CD4-positive, alpha-beta T cell treated with Interferon gamma for 1 hour (primary cell): ENCODE measurements at places on chromosomes 2 and 18.

DNA sequence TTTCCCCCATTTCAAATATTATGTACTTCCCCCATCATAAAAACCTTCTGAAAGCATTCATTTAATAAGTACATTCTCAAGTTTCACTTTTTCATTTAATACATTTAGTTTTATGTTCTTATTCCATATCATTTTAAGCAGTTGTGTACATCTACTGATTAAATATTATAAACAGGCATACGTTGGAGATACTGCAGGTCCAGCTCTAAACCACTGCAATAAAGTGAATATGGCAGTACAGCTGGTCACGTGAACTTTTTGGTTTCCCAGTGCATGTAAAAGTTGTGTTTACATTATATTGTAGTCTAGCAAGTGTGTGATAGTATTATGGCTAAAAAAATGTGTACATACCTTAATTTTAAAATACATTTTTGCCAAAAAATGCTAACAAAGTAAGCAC is 48.7 kb downstream of the TET3 start:
- DNase-seq: no peak

- no peak for DNase-seq
Measured at GRCh38 chr2:47872941-47873340, 33.4 kb downstream of the FBXO11 start.

DNA sequence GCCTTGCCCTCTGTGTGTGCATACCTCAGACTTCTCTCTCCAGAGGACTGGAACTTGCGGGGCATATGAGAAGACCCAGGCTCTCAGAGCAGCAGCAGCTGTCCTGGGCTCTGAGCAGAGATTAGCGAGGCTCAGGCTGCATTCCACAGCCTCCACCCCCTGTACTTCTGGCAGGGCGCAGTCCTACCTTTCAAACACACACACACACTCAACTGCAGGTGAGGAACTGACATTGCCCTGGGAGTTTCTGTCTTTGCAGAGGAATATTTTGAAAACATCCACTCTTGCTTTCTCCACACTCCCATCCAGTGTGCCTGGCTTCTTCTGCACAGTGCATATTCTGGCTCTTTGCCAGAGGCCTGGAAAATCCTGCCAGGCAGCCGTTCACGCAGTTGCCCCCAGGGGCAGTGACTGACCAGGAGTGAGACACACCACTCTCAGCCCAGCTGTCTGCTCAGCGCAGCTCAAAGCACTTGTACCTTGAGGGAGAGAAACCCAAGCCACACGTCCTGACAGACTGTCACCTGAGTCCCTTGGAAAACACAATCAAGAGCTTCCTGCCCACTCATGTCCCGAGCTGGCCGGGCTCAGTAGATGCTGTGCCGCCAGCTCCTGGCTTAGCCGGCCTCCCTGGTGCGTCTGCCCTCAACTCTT is 460.8 kb downstream of the RNF144A start:
- DNase-seq: no peak

GRCh38 chr2:30692829-30693275 is 114.4 kb downstream of the CAPN13 start:
- DNase-seq: no peak

- DNase-seq: no peak
Measured at GRCh38 chr2:221780281-221780688, 208.2 kb upstream of the EPHA4 start.

GRCh38 chr2:10043256-10043905 is at the start of gene KLF11:
Gene KLF11 (plus strand): TSS chr2:10043550. CDS start chr2:10043717, 167 bp downstream.
- DNase-seq: peak; percentile 89

GRCh38 chr2:31205186-31205585 is 12.1 kb downstream of the CAPN14 start:
- no peak for DNase-seq

GRCh38 chr2:73063909-73064875 is 7.3 kb downstream of the SFXN5 start:
- no peak for DNase-seq

GRCh38 chr2:29881089-29881730 is 40.2 kb downstream of the ALK start:
- DNase-seq: no peak

DNA sequence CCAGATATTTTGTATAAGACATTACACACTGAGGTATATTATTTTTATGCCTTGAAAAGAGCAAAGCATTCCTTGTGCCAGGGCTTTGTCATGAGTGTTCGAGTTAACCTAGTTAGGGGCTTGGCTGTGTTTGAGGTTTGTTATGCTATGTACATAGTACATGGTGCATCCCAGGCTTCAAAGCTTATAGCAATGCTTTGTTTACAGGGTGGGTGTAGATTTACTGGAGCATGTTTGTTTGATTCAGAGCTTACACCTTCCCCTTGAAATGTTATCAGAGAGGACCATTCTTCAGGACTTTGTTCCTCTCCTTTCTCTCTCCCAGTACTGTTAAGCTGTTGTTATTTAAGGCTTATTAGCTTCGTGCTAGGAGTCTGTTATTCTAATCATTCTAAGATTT is 738.7 kb upstream of the LRRTM4 start:
- no peak for DNase-seq

GRCh38 chr2:54194761-54195750 is 61.0 kb downstream of the TSPYL6 start:
- DNase-seq: no peak

DNA sequence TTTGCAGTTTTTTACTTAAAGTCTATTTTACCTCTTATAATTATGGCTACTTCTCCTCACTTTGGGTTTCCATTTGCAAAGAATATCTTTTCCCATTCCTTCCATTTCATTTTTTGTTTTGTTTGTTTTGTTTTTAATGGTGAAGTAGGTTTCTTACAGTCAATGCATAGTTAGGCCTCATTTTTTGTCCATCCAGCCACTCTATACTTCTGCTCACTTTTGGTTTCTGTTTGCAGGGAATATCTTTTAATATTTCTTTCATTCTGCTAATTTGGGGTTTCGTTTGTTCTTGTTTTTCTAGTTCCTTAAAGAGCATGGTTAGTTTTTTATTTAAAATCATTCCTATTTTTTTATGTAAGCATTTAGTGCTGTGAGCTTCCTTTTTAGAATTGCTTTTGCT is 339.4 kb downstream of the GRB14 start:
- DNase-seq: no peak

DNA sequence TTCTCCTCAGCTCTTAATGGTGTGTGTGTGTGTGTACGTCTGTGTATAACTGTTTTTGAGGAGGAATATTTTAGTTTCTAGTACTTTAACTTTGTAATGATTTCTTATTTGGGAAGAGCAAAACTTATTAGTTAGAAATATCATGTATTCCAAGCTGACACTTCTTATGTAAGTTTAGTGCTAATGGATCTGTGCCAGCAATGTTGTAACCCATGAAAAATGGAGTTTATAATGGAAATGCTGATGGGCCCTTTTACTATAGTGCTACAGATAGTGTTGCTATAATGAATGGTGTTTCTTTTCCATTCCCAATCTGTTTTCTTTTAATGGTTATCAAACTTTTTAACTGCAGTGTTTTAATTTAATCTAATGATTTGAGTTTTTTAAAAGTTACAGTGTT is 49.8 kb upstream of the OTX1 start:
- no peak for DNase-seq

- DNase-seq: no peak
Measured at GRCh38 chr2:210527286-210527685, 29.1 kb upstream of the CPS1 start.

GRCh38 chr2:25127646-25128045 is 40.7 kb downstream of the POMC start:
- no peak for DNase-seq

GRCh38 chr2:233705911-233706506 is 6.7 kb upstream of the UGT1A5 start:
- DNase-seq: no peak

- no peak for DNase-seq
Measured at GRCh38 chr2:24490181-24490689, 819 bp upstream of the NCOA1 start.

- no peak for DNase-seq
Measured at GRCh38 chr18:57084331-57085271, 62.3 kb upstream of the BOD1L2 start.

- no peak for DNase-seq
Measured at GRCh38 chr2:64836566-64836965, 152.6 kb upstream of the SLC1A4 start.

- no peak for DNase-seq
Measured at GRCh38 chr18:5175378-5175777, 21.7 kb downstream of the AKAIN1 start.

- no peak for DNase-seq
Measured at GRCh38 chr2:46966576-46966975, 51.0 kb upstream of the MCFD2 start.

GRCh38 chr2:114864901-114865300 is 422.5 kb downstream of the DPP10 start:
- no peak for DNase-seq

GRCh38 chr2:237731663-237732062 is 66.9 kb upstream of the RBM44 start:
- DNase-seq: no peak

DNA sequence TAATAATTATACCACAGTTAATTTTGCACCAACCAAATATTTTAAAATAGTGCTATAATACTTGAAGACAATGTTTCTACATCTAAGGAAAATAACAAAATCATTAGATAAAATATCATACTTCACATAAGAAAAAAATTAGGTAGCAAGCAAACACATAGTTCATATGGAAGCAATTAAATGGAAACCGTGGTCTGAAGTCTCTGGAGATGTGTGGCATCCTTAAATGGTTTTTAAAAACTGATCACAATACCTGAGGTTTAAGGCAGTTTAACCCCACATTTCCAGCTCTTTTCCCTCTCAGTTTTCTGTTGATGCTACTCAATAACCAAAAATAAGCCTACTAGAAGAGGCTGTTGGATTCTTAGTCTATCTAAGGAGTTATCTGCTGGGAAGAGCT is 71.3 kb downstream of the ASXL2 start:
- no peak for DNase-seq

GRCh38 chr2:218256612-218257350 is 4.0 kb upstream of the GPBAR1 start:
- DNase-seq: no peak

DNA sequence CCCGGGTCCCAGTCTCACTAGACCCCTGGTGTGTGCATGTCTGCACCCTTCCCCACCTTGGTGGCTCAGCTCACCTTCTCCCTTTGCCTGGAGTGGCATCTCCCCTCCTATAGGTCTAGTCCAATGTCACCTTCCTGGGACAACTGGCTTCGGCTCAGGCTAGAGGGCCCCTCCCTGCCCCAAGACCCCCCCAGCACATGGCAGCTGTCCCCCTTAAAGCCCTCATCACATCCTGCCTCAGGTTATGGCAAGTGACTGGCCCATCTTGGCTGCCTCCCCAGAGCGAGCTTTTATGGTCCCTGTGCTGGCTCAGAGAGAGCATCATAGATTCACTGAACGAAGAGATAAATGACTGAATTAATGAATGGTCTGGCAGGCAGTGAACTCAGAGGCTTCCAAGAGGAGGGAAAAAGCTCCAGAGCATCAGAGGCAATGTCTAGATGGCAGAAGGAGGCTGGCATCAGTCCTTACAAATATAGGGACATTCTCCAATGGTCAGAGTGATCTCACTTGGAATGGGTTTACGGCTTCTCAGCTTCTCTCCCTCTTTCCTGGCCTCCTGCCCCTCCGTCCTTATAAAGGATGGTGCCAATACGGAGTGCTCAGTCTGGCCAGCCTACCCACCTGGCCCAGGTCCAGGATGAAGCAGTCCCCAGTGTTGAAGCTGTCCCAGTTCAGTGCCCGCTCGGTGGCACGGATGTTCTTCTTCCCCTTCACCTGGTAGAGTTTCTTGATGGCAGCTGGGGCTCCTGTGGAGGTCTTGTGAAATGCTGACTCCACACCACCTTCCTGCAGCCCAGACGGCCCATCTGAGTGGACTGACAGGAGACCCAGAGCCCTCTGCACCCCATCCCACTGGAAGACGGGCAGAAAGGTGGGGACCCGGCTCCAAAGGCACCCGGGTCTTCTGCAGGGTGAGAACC is 9.4 kb downstream of the CAPG start:
- DNase-seq: no peak

GRCh38 chr2:3065928-3066327 is 311.7 kb downstream of the EIPR1 start:
- DNase-seq: no peak

GRCh38 chr2:233208382-233209116 is 42.9 kb upstream of the ATG16L1 start:
- DNase-seq: no peak

GRCh38 chr2:241595600-241596140 is 37.1 kb downstream of the BOK start:
- no peak for DNase-seq

DNA sequence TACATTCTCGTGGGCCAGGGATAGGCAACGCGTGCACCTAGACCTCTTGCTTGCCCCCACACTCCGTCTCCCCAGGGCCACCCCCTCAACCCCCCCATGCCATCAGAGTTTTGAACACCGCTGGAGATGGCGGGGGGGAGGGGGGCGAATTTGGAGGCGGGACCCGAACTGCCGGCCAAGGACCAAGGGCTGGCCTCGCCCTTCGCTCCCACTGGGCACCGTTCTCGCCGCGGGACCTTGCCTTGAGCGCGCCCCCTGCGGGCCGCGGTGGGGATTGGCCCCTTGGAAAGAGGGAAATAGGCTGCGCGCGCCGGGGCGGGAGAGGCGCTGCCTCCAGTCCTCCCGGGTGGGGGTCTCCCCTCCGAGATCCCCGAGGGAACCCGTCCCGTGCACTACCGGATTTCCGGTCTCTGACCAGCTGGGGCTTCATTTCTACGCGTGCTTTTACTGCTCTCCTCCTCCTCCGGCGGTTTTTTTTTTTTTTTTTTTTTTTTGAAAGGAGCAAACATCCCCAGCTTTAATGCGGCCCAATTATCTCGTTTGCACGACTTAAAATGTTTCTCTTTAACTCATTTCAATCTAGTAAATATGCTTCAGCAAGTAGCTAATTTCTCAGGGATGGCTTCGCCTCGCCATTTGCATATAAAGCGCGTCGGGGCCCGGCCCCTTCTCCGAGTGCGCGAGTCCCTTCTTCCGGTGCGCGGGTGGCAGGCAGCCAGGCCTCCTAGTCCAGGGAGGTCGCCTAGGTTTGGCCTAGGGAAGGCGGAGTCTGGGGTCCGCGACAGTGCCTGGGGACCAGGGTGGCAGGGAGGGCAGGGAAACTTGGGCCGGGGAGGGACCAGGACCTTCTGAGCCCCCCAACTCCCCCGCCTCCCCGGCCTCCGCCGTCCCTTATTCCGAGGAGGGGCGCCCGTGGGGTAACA is 10.0 kb upstream of the GBX2 start:
- DNase-seq: no peak

- DNase-seq: no peak
Measured at GRCh38 chr2:37771600-37772088, 100.2 kb upstream of the CDC42EP3 start.

GRCh38 chr2:167451496-167452289 is 563.4 kb downstream of the XIRP2 start:
- no peak for DNase-seq

- no peak for DNase-seq
Measured at GRCh38 chr2:18435426-18436037, 124.9 kb downstream of the RDH14 start.

DNA sequence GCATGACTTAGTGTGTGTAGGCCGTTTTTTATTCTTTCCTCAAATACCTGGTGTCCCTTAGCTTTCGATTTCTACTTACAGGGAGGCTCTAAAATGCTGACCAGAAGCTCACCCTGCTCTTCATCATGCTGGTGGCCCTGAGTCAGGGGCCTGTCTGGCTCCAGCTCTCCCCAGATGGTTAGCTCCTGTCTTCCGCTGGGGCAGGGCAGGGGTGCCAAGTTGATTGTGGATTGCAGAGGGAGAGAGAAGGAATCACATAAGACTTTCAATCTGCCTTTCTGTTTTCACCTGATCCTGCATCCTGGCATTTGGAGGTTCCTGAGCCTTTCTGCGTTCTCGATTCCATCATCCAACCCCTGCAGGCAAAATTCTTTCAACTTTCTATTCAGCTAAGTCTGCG is 4.2 kb downstream of the CIB4 start:
- DNase-seq: no peak

- DNase-seq: no peak
Measured at GRCh38 chr18:183769-184168, 25.4 kb downstream of the USP14 start.
